ENCODE measurements at places on chromosomes 11 and 22. TPM values are rescaled to one million over a fixed set of nuclear protein-coding genes. Genes with fewer than 3 reads are reported as not detected.

ARHGAP32 gene
- 7.1 TPM for total RNA-seq

CABP4 gene
- total RNA-seq, result 0.89 TPM

CHORDC1 gene
- total RNA-seq, result 23.4 TPM

UBASH3B gene
- 3.2 TPM for total RNA-seq

NAALAD2 gene
- total RNA-seq, result 0.26 TPM

SLC39A13 gene
- 70.5 TPM for total RNA-seq

CENATAC gene
- 6.2 TPM for total RNA-seq

BEST1 gene
- total RNA-seq, result 0.13 TPM

MUC5AC gene
- not detected for total RNA-seq
